Mesothelial cell of epicardium (in vitro differentiated cells): ENCODE measurements at places on chromosomes 6 and 20. TPM values are rescaled to one million over a fixed set of nuclear protein-coding genes. Genes with fewer than 3 reads are reported as not detected.

GRCh38 chr6:31130751-31131150 is 8.1 kb downstream of the PSORS1C2 start:
- H3K27ac ChIP-seq = no peak overlapping the region
- peaks cover 11% of the 10 kb centered on the region for H3K4me1 ChIP-seq

GRCh38 chr6:43933148-43933885 is 163.3 kb downstream of the VEGFA start:
- DNase-seq = no peak
- peaks cover 34% of the 10 kb centered on the region for H3K4me1 ChIP-seq
- no peak overlapping the region for H3K4me3 ChIP-seq
- H3K27ac ChIP-seq = peak overlapping the region; percentile 67

Gene TBC1D32
- total RNA-seq = 26.7 to 30.1 TPM (median 26.8 TPM) in 3 replicates

Gene PTGIS
- 113 to 118 TPM (median 117 TPM) in 3 replicates for total RNA-seq

Gene MAPK14
- total RNA-seq = 51.1 to 54.8 TPM (median 54.8 TPM) in 3 replicates

Gene GLP1R
- total RNA-seq = not detected in 3 replicates

DNA sequence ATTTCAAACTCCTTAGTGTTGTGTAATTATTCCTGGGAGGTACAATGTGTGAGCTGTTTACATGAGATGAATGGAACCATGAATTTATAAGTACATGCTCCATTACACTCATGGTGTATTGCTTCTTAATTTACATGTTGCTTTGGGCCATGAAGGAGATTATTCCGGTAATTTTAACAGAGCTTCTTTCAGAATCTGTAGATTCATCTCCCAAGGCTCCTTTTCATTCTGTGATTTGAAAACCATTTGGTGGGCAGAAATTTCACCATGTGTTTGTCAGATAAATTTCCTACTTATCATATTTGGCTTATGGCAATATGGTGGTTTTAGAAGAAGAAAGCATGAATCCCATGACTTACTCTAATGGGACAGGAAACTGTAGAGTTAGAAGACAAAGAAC is 421.6 kb upstream of the EYS start:
- no peak for DNase-seq
- no peaks in the 10 kb centered on the region for H3K4me1 ChIP-seq
- H3K4me3 ChIP-seq = no peak overlapping the region

GRCh38 chr6:114342826-114343781 is at the start of gene HS3ST5:
Gene HS3ST5 (minus strand): TSS chr6:114343023. CDS start chr6:114062845, 280,178 bp downstream.
- peaks cover 50% of the 10 kb centered on the region for H3K27me3 ChIP-seq
- peaks cover 22% of the 10 kb centered on the region for H3K4me1 ChIP-seq
- peak within 1 kb of the TSS; percentile 76 for H3K4me3 ChIP-seq
- no peaks in the 10 kb centered on the region for H3K36me3 ChIP-seq
- H3K27ac ChIP-seq = no peak within 1 kb of the TSS

DNA sequence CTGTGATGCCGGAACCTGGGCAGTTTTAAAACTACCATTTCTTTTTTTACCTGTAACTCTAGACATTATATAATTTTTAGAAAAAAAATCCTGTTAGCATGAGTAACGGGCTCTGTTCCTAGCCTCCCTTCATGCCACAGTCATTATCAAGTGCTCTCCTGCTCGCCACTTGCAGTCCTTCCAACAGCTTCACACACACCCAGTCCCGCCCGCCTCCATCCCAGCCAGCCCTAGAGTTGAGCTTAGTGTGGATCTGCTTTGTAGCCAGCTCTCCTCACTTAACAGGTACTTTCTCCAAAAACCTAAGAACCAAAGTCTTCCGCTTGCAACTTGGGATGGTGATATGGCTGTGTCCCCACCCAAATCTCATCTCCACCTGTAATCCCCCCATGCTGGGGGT is 51.5 kb downstream of the EZR start:
- no peaks in the 10 kb centered on the region for H3K27me3 ChIP-seq
- H3K27ac ChIP-seq = peak overlapping the region; percentile 39
- peaks cover 64% of the 10 kb centered on the region for H3K36me3 ChIP-seq
- no peak overlapping the region for H3K4me3 ChIP-seq
- peaks cover 14% of the 10 kb centered on the region for H3K4me1 ChIP-seq

Gene AFDN
- total RNA-seq = 280 to 284 TPM (median 282 TPM) in 3 replicates
